Osteocyte (in vitro differentiated cells): ENCODE measurements at places on chromosomes 4 and X. TPM values are rescaled to one million over a fixed set of nuclear protein-coding genes. Genes with fewer than 3 reads are reported as not detected.

Gene OPRPN
- total RNA-seq = not detected in 2 replicates

Gene VCX2
- not detected in 2 replicates for total RNA-seq

Gene EDNRA
- 181 and 195 TPM in 2 replicates for total RNA-seq

Gene TCEAL7
- total RNA-seq = 13.4 and 14.7 TPM in 2 replicates

Gene ADGRG4
- 0.13 and 0.16 TPM in 2 replicates for total RNA-seq

Gene RHOXF2
- not detected in 2 replicates for total RNA-seq

Gene H2BW2
- total RNA-seq = not detected in 2 replicates

Gene FAM53A
- total RNA-seq = 6.2 and 9.5 TPM in 2 replicates

Gene GPM6B
- total RNA-seq = 10.7 and 12.0 TPM in 2 replicates

Gene TET2
- total RNA-seq = 23.7 and 24.3 TPM in 2 replicates
